Thymus (tissue), 14 donors: ENCODE measurements at places on chromosomes 3 and 15. TPM values are rescaled to one million over a fixed set of nuclear protein-coding genes. Genes with fewer than 3 reads are reported as not detected.

AHSG gene
- polyA plus RNA-seq = 0.23 TPM

MAP1A gene
- polyA plus RNA-seq = 3.6 TPM

CRTC3 gene
- polyA plus RNA-seq = 17.9 TPM

ADAMTS17 gene
- polyA plus RNA-seq = 5.6 TPM

STAB1 gene
- polyA plus RNA-seq = 315 TPM

GOLGA8O gene
- polyA plus RNA-seq = 0.21 TPM

COLQ gene
- polyA plus RNA-seq = 6.2 TPM

DNAH1 gene
- polyA plus RNA-seq = 9.0 TPM

CHRNA7 gene
- polyA plus RNA-seq = 1.1 TPM

KLF15 gene
- 7.6 TPM for polyA plus RNA-seq

MLF1 gene
- polyA plus RNA-seq = 5.0 TPM

REC114 gene
- 0.07 TPM for polyA plus RNA-seq

RAB6B gene
- polyA plus RNA-seq = 2.1 TPM

CDHR4 gene
- 0.18 TPM for polyA plus RNA-seq

DAG1 gene
- 11.5 TPM for polyA plus RNA-seq

DNA sequence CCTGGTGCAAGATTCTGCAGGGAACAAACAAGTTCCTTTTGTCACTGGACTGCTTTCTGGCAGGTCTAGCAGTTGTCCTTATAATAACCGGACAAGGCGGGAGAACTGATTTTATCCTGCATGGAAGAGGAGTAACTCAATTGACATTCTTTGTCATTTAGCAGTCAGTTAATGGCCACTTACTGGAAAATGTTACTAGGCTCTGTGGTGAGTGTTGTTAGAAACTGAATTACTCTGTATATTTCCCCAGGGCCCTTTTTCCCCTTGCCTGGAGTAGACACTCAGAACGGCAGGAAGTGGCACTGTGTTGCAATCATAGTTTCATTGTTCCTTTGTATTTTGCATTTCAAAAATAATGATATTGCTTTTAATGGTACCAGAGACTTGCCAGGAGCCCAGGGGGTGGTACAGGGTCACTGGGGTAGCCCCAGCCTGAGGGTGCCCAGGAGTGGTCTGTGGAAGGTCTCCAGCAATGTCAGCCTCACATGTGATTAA lies 318.6 kb upstream of the LRRFIP2 start:
- DNase-seq = no peak

- DNase-seq = no peak
Measured at GRCh38 chr15:39781147-39781966, 1.3 kb downstream of the FSIP1 start.

- no peak for DNase-seq
Measured at GRCh38 chr3:112858410-112859069, 11.9 kb upstream of the CD200R1L start.

GRCh38 chr3:134992180-134992579 lies 197.1 kb downstream of the EPHB1 start:
- DNase-seq = no peak

DNA sequence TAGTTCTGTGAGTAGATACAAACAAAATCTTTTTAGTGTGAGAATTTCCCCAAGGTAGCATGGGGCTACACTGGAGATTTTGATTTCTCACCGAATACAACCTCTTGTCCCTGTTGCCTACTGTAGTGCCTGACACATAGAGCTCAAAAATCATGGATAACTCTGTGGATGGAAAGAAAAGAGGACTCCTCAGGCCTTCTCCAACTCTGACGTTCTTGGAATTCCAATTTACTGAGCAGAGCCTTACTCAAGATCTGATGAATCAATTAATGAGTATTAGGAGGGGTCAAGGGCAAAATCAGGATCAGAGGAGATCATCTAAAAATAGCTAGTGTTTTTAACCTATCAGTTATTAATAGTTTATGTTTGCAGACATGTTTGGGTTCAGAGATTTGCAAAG lies 46.7 kb upstream of the PYDC2 start:
- no peak for DNase-seq

- DNase-seq = peak; percentile 1
Measured at GRCh38 chr15:83380682-83381081, 66.5 kb upstream of the SH3GL3 start.

DNA sequence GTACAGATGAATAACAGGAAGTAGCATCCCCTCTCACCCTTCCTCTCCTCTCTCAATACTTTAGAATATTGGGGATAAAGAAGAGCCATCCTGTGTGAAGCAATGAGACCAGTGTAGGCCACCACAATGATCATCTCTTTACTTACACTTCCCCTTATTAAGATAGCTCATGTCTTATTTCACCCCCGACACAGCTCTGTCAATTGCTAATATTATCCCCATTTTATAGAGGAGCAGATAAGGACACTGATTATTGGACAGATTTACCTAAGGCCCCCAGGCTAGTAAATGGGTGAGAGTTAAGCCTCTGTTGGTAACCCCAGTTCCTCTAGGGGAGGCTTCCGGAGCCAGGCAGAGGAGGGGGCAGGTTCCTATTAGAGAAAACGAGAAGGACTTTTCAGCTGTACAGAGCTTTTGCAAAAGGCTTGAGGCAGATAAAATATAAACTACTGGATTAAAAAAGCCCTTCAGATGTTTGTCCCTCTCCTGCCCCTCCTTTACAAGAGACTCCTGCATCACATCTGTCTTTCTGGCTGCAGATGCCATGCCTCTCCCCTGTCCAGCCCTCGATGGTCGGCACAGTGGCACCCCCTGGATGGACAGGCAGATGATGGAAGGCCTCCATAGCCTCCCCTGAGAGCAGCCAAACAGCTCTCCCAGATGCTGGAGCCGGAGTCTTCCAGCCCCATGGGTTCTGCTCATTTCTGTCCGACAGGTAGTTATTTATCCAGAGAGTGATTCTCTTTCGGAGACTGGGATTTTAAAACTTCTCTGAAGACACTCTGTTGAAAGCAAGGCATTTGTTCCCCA lies 49.4 kb upstream of the LCTL start:
- DNase-seq = no peak

DNA sequence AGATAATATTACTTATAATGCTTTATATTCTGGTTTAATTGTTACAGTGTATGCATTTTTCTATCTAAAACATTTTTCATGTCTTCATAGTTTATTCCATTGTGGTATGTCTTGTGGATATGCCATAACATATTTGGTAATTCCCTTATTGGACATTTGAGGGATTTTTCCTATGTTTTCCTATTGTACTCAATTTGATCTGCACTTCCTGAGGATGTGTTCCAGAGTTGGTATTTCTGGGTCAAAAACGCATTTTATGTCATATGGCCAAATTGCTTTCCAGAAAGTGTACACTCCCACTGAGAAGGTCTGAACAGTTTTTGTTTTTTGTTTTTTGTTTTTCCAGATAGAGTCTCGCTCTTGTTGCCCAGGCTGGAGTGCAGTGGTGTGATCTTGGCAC lies 6.8 kb downstream of the ARL8B start:
- no peak for DNase-seq

DNA sequence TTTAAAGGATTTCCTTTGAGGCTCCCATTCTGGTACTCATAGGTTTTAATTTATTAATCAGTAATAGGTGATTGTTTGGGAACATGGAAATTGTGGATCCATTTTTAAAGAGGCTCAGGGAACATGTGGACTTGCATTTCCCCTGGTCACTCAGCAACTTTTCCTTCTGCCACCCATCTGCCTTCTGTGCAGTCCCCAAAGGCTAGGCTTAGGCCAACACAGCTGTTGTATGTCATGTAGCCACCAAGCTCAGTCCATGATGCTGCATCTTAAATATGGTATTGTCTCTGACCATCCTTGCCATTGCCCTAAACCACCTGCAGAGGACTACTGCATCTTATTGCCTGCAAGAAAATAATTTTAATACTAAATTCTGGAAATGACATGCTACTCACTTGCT lies 416.7 kb upstream of the SEMA6D start:
- no peak for DNase-seq

- no peak for DNase-seq
Measured at GRCh38 chr15:32784581-32784980, 66.8 kb downstream of the GREM1 start.

DNA sequence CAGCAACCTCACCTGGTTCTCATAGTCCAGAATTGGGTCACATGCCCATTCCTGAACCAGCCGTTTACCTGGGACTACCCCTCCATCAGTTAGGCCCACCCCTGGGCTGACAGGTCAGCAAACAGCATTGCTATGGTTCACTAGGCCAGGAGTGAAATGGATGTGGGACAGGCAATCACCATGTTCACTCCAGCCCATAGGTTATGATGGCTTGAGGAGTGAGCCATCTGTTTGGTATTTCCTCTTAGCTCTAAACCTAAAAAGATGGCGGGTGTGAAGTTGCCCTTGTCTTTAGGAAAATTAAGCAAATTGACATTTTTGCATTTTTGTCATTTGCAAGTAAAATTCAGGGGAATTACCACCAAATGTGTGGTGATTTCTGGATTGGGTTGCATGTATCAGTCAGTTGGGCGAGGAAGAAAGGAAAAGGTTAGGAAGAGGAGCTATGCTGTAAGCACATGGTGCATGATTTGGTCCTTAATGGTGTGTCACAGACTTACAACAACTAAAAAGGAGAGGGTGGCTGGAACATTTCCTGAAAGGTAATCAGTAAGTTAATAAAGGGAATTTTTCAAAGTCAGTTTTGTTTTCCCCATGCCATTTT lies 17.2 kb downstream of the NXPE3 start:
- no peak for DNase-seq

DNA sequence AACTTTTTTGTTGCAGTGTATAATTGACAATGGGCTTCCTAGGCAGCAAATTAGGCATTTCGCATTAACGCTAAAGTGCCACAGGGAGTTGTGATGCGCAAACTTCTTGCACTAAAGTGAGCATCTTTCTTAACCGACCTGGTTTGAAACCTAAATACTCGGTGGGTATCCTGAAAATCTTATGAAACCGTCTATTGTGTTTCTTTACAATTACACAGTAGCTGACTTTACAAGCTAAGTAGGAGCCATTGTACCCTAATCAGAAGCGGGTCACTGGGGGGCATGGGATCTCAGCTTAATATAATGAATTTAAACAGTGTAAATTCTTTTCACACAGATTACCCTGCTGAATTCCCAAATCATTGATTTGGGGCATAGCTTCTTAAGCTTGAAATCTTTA lies 328.0 kb downstream of the KCNH8 start:
- no peak for DNase-seq

GRCh38 chr3:30353711-30354467 lies 252.5 kb upstream of the TGFBR2 start:
- peak; percentile 82 for DNase-seq

DNA sequence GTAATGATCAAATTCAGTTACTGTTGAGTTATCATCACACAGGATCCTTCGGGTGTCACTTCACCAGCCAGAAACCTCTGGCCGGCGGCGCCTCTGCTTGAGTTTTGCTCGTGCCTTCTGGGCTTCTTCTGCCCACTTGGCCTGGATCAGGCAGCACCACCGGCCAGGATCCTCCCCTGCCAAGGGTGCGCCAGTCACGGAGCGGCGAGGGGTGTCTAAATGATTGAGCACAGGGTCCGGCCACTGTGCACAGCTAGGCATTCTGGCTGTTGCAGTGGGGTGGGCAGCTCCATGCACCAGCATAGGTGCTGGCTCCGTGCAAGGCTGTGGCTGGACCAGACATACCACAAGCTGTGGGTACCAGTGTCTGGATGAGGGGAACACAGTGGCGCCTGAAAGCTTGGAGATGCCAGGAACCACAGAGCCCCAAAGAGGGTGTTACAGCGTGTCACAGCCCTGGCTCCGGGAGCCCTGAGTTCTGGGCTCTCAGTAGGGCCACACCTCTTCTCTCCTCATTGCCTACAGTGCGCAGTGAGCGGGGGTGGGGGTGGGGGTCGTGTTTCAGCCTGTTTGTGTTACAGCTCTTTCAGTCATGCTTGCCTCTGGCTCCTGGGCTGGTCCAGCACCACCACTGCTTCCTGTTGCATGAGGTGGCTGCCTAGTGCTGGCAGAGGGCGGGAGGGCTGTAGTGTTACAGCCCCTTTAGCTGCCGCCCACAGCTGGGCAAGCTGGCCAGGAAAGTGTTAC lies 169.4 kb downstream of the FNDC3B start:
- no peak for DNase-seq

GRCh38 chr3:48038971-48039481 lies 22.8 kb upstream of the MAP4 start:
- DNase-seq = no peak
